ENCODE measurements at places on chromosomes 5 and 9. TPM values are rescaled to one million over a fixed set of nuclear protein-coding genes. Genes with fewer than 3 reads are reported as not detected.

CA9 gene
- not detected for total RNA-seq

MSX2 gene
- 0.75 TPM for total RNA-seq

MARVELD2 gene
- total RNA-seq = 0.44 TPM

PCDHGA9 gene
- 7.0 TPM for total RNA-seq

MFAP3 gene
- 68.2 TPM for total RNA-seq

FBP2 gene
- not detected for total RNA-seq

SLC6A3 gene
- not detected for total RNA-seq

SEMA6A gene
- 41.6 TPM for total RNA-seq

EGFL7 gene
- total RNA-seq = 110 TPM

OR1Q1 gene
- total RNA-seq = not detected

GMCL2 gene
- total RNA-seq = not detected

ZNF608 gene
- 8.0 TPM for total RNA-seq

IL17B gene
- not detected for total RNA-seq

BRINP1 gene
- not detected for total RNA-seq

IGIP gene
- 25.6 TPM for total RNA-seq

FOXE1 gene
- total RNA-seq = not detected

WNK2 gene
- total RNA-seq = not detected

CCDC152 gene
- total RNA-seq = 1.2 TPM

IFT74 gene
- 13.8 TPM for total RNA-seq

PCDHAC1 gene
- total RNA-seq = 0.98 TPM

LIX1 gene
- total RNA-seq = not detected

WNT8A gene
- not detected for total RNA-seq

PITX1 gene
- not detected for total RNA-seq

FOXI1 gene
- total RNA-seq = not detected

AHRR gene
- total RNA-seq = 0.49 TPM

MED7 gene
- total RNA-seq = 13.8 TPM

ESM1 gene
- not detected for total RNA-seq

PCDHA1 gene
- not detected for total RNA-seq

CTNND2 gene
- total RNA-seq = not detected

PLGRKT gene
- total RNA-seq = 13.8 TPM

CETN3 gene
- 17.8 TPM for total RNA-seq

REXO4 gene
- 16.5 TPM for total RNA-seq

SPATA31D4 gene
- total RNA-seq = not detected

RECK gene
- 24.7 TPM for total RNA-seq

Measured in subcutaneous adipose tissue (tissue), 4 donors.